ENCODE measurements at places on chromosomes 4 and X.

DNA sequence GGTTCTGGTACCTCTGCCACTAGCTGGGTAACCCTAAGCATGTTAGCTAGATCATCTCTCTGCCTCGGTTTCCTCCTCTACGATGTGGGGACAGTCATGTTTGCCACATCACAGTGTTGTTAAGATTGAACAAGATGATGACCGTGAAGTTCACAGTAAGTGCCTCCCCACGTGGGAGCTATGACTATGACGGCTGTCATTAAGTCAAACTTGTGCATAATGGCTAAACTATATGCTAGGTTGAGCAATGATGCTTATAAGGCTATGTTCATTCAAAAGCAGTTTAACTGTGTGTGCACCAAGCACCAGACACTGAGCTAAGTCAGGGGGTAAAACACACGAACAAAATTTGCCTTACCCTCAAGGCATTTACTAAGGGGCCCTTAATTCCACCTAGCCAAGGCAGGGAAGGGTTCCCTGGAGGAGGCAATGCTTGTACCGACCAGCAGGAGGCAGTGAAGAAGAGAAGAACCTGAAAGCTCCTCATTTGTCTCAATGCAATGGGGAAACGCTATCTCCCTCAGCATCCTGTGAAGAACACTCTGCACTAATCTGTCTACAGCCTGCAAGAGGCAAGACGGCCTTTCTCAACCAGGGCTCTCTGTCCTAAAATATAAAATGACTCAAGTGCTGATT, 52.9 kb downstream of the MAP7D2 start:
- no peak for DNase-seq

DNA sequence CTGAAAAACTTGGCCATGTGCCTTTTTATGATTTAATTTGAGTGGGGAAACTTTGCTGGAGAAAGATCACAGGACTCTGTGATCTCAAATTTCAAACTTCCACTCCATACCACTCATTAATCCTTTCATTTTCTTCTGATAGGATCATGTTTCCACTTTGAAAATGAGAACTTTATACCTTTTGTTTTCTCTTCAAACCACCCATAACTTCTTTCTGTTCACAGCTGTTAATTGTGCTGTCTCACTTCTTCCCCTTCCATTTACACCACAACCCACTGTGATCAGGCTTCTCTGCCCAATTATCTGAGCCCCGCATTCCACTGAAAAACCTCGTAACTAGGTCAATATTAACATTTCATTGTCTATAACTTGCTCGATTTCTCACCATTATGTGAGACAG, 47.0 kb upstream of the ARSJ start:
- DNase-seq: no peak

GRCh38 chr4:165874791-165875371, 1.8 kb downstream of the TLL1 start:
- no peak for DNase-seq

DNA sequence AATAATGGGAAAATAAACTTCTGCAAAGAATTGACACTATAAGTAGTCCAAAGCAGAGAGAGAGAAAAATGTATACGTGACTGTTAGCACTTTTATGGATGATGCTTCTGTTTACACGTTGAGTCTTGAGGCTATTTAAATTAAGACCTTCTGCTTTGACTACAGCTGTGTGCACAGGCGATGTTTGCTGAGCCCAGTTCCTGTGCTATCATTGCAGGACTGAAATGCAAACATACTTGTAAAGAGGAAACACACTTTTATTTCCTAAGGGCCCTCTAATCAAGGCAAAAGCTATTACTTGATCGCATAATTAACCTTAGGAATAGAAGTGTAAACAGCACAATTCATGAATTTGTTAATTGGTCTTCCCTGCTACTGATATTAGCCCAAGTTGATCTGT, 226.9 kb downstream of the FBXW7 start:
- no peak for DNase-seq

Data from activated CD8-positive, alpha-beta memory T cell treated with anti-CD3 and anti-CD28 coated beads for 1 hour (primary cell).